ENCODE measurements at places on chromosomes 11 and 22.
A peak's percentile ranks its signal among the peaks of the same experiment; 100 is the strongest.

DNA sequence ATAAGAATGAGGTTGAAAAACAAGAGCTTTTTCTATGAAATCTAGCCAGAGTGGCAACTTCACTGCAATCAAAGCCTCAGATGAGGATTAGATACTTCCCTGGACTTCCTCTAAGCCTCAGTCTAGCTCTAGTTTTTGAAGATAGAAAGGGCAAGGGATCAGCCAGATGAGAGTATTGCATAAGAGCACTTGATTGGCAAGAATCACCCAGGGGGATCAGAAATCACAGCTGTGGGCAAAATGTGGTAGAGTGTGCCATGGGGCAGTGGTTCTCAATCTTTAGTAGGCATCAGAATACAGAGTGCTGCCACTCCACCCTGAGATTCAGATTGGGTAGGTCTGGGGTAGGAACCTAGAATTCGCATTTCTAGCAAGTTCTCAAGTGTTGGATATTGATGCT is 82.4 kb downstream of the EXT2 start:
- DNase-seq: no peak

- no peak for DNase-seq
Measured at GRCh38 chr11:23590596-23591308, 730.5 kb upstream of the CCDC179 start.

DNA sequence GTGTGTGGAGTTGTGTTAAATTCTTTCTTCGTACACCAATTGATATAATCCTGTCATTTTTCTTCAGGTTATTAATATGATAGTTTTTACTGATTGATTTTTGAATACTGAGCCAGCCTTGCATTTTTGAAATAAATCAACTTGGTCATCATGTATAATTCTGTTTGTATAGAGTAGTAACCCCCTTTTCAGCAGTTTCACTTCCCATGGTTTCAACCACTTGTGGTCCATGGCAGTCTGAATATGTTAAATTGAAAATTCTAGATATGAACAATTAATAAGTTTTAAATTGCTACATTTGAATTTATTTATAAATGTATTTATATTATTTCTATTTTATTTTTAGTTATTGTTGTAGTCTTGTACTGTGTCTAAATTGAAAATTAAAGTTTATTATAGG is 32.6 kb downstream of the MS4A6A start:
- DNase-seq: no peak

- DNase-seq: no peak
Measured at GRCh38 chr11:100010393-100010792, 676.7 kb upstream of the ARHGAP42 start.

DNA sequence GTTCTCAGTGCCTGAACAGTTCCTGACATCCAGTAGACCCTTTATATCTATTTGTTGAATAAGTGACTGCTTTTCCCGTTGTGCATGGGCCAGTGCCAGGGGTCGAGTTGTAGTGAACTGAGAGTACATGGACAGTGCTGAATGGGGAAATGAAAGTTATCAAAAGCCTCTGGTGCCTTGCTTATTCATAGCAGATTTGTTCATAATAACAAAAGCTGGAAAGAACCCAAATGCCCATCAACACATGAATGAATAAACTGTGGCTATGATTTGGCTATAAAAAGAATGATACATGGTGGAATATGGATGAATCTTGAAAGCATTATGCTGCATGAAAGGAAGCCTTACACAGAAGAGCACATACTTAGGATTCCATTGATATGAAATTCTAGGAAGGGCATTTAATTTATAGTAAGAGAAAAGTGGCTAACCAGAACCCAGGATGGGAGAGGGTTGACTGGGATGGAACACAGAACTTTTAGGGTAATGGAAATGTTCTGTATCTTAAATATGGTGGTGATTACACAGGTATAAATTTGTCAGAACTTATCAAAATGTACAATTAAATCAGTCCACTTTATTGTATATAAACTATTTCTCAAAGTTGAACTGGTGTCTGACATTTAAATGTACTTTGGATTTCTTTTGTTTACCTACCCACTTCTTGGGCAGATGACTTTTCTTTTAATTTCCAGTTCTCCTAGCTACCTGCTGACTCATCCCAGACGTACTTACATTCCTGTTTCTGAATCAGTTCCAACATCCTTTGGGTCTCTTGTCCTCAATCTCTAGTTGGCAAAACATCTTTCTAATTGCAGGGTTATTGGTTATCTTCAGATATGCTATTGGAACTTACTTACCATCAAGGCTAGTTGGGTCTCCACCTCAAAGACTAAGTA is 42.8 kb downstream of the PACS1 start:
- DNase-seq: no peak

DNA sequence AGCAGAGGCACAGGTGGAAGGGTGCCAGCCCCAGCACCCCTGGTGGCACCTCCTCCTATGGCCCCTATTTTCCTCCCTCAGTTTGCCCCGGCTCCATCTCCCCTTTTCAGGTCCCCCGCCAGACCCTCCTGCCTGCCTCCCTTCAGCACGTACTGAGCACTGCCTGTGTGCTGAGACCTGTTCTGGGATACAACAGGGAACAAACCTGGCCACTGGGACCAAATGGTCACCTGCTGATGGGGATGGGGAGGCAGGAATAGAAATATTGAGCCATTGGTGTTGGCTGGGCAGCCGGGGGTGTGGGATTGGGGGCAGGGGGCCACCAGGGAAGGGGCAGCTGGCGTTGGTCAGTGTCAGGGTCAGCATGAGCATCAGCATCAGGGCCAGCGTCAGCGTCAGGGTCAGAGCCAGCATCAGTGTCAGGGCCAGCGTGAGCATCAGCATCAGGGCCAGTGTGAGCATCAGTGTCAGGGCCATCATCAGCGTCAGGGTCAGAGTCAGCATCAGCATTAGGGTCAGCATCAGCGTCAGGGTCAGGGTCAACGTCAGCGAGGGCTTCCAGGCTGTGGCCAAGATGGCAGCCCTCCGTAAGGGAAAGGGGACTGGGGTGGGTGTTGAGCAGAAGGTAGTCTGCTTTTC is 7.5 kb downstream of the ZNF74 start:
- DNase-seq: no peak

- no peak for DNase-seq
Measured at GRCh38 chr11:87437844-87438223, 400.1 kb downstream of the TMEM135 start.

GRCh38 chr11:34267013-34267412 is 90.8 kb downstream of the ABTB2 start:
- DNase-seq: no peak

GRCh38 chr22:41857155-41857859 is 24.4 kb downstream of the SREBF2 start:
- DNase-seq: peak; percentile 93

DNA sequence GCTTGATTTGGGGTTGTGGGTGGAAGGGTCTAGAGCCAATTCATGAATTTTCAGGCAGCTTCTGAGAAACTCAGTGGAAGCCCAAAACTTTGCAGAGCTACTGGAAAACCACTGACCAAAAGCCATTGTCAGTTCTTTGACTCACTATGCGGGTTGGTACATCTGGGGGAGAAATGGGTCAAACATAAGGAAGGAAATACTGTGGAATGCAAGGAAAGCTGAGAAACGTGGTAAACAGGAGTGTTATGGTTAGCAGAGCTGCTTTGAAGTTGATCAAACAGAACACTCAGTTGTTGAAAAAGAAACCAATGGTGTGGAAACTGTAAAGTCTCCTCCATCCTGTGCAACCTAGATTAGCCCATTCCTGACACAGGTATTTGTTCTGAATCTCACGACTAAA is 6.3 kb upstream of the ABTB2 start:
- no peak for DNase-seq

- DNase-seq: no peak
Measured at GRCh38 chr11:7533199-7534041, 19.6 kb downstream of the PPFIBP2 start.

- DNase-seq: no peak
Measured at GRCh38 chr11:79078999-79079398, 361.8 kb downstream of the TENM4 start.

GRCh38 chr11:17366495-17366894 is 14.9 kb downstream of the NCR3LG1 start:
- DNase-seq: no peak

- no peak for DNase-seq
Measured at GRCh38 chr11:117862019-117862725, 14.3 kb downstream of the FXYD6 start.
